ENCODE measurements at places on chromosomes 1 and 21. TPM values are rescaled to one million over a fixed set of nuclear protein-coding genes. Genes with fewer than 3 reads are reported as not detected.

GRHL3 gene
- total RNA-seq: not detected

OR2L3 gene
- total RNA-seq: not detected

FAM72C gene
- total RNA-seq: 0.65 TPM

GSTM5 gene
- 0.76 TPM for total RNA-seq

PLA2G2F gene
- total RNA-seq: not detected

Measured in epithelial cell of umbilical artery (primary cell).